Pulmonary artery endothelial cell (primary cell): ENCODE measurements at places on chromosomes 3 and 15. TPM values are rescaled to one million over a fixed set of nuclear protein-coding genes. Genes with fewer than 3 reads are reported as not detected.
A peak's percentile ranks its signal among the peaks of the same experiment; 100 is the strongest.

- DNase-seq: peak; percentile 39
Observed at GRCh38 chr3:190017521-190018288, 103.0 kb downstream of the P3H2 start.

GRCh38 chr3:100880072-100880471 is 113.1 kb downstream of the ABI3BP start:
- no peak for DNase-seq

- no peak for DNase-seq
Observed at GRCh38 chr3:4449043-4449805, 17.8 kb downstream of the SUMF1 start.

GRCh38 chr3:120364821-120365220 is 15.7 kb upstream of the LRRC58 start:
- DNase-seq: no peak

GRCh38 chr3:141436180-141436579 is 50.6 kb upstream of the RASA2 start:
- DNase-seq: no peak

- DNase-seq: no peak
Observed at GRCh38 chr3:151410891-151411559, 26.5 kb upstream of the P2RY12 start.

- no peak for DNase-seq
Observed at GRCh38 chr3:25064681-25065080, 363.4 kb upstream of the RARB start.

DNA sequence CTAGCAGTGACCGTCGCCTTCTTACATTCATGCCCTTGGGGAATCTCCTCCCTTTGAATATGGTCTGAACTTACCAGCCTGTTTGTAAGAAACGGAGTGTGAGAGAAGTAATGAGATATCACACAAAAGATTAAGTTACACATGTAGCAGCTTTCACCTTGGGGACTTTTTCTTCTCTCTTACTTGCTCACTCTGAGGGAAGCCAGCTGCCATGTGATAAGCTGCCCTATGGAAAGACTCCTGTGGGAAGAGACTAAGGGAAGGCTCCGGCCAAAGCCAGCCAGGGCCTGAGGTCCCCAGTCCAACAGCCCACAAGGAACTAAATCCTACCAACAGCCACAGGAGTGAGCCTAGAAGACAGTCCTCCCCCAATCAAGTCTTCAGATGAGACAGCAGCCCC is 190.4 kb upstream of the TSC22D2 start:
- DNase-seq: no peak

- no peak for DNase-seq
Observed at GRCh38 chr15:96345560-96346399, 15.3 kb downstream of the NR2F2 start.

GRCh38 chr15:39326306-39326975 is 254.4 kb upstream of the THBS1 start:
- no peak for DNase-seq

DNA sequence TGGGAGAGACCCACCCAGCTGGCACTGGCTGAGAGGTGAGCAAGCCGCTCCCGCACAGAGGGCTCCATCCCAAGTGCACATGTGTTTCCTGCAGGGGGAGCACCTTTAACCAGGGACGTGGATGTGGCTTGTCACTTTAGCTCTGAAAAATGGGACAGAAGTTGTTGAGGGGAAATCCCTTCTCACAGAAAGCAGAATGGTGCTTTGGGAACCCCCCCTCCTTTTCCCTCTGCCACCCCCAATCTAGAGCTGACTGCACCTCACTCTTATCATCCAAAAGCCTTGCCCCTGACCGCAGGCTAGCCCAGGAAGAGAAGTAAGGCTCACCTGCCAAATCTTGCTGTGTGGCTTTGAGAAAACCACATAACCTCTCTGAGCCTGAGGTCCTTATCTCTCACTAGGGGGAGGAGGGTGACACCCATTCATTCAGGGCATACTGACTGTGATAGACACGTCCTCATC is 77.9 kb downstream of the RPN1 start:
- no peak for DNase-seq

- peak; percentile 49 for DNase-seq
Observed at GRCh38 chr15:39851500-39852092, 68.5 kb downstream of the GPR176 start.

DNA sequence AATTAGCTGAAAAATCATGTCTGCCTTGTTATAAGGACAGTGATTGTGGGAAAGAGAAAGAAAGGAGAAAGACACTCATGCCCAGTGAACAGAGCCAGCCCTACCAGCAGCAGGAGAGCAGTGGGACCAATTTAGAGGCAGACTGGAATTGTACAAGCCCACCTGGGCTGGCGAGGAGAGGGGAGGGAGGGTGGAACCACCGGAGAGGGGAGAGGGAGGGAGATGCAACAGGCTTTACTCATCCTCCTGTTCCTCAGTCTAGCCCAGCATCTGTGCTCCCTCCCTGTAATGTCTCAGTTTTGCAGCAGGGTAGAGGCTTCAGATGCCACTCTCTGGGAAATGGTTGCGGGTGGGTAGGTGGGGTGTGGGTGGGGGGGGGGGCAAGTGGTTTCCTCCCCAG is 54.7 kb downstream of the RAB11A start:
- DNase-seq: no peak

- no peak for DNase-seq
Observed at GRCh38 chr15:99542828-99543227, 23.0 kb upstream of the MEF2A start.

GRCh38 chr15:39403640-39404117 is 177.2 kb upstream of the THBS1 start:
- peak; percentile 56 for DNase-seq

DNA sequence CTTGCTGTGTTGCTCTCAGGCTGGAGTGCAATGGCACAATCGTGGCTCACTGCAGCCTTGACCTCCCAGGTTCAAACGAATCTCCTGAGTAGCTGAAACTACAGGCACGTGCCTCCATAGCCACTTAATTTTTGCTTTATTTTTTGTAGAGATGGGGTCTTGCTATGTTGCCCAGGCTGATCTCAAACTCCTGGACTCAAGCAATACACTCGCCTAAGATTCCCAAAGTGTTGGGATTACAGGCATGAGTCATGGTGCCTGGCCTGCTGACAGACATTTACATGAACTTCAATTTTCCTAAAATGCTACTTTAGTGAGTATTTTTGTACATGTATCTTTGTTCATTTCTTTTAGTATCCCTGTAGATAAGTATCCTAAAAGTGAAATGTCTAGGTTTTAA is 132.3 kb downstream of the SUCLG2 start:
- DNase-seq: no peak

GRCh38 chr3:96836153-96836915 is 21.9 kb downstream of the EPHA6 start:
- no peak for DNase-seq

- no peak for DNase-seq
Observed at GRCh38 chr15:51718746-51719145, 18.7 kb downstream of the LYSMD2 start.

GRCh38 chr3:105177576-105177975 is 189.1 kb upstream of the ALCAM start:
- no peak for DNase-seq

DNA sequence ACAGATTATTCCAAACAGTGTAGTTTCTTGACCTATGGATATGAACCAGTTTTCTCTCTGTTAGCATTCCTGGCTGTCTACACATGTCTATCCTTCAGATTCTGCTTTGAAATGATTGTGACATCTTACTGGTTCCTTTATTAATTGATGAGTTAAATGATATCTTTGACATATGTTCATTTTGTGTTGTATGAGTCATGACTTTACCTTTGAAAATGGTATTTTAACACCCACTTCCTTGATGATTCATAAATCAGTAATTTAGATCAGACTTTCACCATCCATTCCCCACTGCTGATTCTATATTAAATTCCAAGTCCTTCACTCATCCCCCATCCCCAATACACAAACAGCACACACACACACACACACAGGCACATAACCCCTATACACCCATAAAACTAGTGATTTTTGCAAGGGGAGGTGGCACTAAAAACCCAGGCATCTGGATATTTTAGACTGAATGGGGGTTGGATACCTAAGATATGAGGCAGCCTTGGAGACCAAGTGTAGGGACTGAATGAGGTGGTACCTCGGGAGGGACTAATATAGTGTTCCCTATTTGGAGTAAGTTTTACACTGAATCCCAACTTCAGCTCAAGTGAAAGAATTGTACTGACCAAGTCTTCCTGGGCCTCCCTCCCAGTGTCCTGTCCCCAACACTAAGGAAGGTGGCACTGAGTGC is 9.7 kb downstream of the CCK start:
- no peak for DNase-seq

GRCh38 chr3:141618938-141619337 is 119.2 kb upstream of the RNF7 start:
- DNase-seq: no peak

DNA sequence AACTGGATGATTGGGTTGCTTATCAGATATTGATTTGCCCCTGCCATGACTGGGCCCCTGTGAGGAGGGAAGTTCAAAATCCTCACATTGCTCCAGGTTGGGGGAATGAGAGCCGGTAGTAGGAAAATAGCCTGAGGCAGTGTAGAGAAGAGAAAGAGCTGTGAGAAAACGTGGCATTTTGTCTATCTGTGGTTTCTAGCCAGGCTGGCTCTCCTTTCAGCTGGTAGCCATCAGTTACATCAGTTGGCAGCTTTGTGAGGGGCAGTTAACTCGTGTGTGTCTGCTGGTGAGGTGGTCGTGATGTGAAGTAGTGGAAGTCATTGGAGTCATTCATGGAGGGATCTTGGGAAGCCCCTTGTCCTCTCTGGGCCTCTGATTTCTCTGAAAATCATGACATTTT is 5.2 kb downstream of the ESYT3 start:
- no peak for DNase-seq

DNA sequence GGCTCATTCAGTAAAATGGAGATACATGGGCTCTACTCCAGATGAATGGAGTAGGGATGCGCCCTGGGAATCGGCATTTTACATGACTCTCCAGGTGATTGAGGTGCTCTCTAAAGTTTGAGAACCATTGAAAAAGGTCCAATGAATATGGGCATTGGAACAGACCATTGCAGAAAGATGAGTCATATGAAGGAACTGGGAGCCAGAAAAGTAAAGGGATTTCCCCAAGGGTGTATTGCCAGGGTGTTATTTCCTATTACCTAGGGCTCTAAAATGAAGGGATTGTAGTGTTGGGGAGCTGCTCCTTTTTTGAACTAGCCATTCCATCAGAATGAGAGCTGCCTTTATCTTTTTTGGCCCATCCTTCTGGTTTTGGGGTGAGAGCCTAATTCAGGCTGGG is 21.7 kb downstream of the CLDN11 start:
- DNase-seq: no peak

- DNase-seq: no peak
Observed at GRCh38 chr3:170128977-170129431, 52.5 kb downstream of the PHC3 start.

DNA sequence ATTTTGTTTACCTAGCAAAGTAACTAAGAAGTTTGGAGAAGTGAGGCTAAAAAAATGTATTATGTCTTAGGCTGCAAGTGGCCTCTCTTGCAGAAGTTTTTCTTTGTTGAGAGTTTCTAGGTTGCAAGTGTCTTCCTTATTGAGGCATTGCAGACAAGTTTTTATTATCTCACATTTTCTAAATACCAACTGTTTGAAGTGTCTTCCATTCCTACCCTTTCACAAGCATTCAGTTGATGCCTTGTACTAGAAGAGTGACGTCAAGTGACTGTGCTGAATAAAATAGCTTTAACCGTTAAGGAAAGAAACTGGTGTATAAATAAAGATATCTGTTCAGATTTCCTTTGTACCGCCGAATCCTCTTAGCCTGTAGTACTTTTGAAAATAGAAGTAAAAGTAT is 123.3 kb downstream of the ALCAM start:
- DNase-seq: no peak

- DNase-seq: no peak
Observed at GRCh38 chr15:29784413-29784812, 37.9 kb downstream of the TJP1 start.

DNA sequence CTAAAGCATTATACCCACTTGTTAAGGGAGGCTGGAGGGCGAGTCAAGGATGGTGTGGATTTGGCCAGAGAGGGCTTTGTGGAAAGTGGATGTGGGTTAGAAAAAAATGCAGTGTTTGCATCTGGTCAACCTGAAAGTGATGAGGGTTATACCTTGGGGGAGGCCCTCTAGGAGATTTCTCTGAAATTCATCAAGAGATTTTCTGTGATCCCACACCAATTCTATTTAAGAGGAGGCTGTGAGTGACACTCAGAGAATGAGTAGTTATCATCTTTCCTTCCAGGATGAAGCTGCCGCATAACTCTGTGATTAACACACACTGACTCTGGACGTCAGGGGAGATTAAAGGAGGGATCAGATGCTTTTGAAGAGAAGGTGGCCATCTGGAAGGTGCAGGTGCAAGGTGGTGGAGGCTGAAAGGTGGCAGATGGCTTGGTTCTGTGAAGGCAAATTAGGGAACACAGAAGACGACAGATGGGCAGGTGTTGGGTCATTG is 54.8 kb downstream of the ANAPC13 start:
- DNase-seq: no peak

GPR149 gene
- total RNA-seq: not detected in 2 replicates

MON1A gene
- 15.4 and 27.8 TPM in 2 replicates for total RNA-seq

GNB5 gene
- total RNA-seq: 29.7 and 32.1 TPM in 2 replicates

RTP1 gene
- not detected in 2 replicates for total RNA-seq

TIPIN gene
- 14.0 and 17.6 TPM in 2 replicates for total RNA-seq

ACKR4 gene
- total RNA-seq: 4.4 and 7.7 TPM in 2 replicates

ADAMTS17 gene
- total RNA-seq: 0.13 and 0.14 TPM in 2 replicates

PP2D1 gene
- not detected in 2 replicates for total RNA-seq

STARD5 gene
- total RNA-seq: 0.20 and 0.71 TPM in 2 replicates

WDR93 gene
- total RNA-seq: under 0.01 and 0.07 TPM in 2 replicates

CYP8B1 gene
- total RNA-seq: not detected in 2 replicates
